ENCODE measurements at places on chromosomes 1 and 21.

DNA sequence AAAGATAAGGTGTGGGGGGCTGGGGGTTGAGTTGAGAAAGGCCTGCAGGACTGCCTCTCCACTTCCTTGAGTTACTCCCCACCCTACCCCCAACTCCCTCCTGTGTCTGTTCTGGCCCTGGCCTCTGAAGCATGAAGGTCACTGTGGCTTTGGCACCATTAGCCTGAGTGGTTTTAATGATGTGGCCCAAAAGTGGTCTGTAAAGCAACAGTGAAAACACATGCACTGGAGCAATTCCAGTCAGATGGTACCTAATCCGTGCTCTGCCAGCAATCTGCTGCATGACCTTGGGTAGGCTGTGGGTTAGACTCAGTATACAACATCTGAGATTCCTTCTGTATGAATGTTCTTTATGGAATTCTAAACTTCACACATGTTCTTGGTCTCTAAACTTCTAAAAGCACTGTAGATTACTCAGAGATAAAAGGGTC, 86.5 kb upstream of the ATP1A1 start:
- no peak for DNase-seq

DNA sequence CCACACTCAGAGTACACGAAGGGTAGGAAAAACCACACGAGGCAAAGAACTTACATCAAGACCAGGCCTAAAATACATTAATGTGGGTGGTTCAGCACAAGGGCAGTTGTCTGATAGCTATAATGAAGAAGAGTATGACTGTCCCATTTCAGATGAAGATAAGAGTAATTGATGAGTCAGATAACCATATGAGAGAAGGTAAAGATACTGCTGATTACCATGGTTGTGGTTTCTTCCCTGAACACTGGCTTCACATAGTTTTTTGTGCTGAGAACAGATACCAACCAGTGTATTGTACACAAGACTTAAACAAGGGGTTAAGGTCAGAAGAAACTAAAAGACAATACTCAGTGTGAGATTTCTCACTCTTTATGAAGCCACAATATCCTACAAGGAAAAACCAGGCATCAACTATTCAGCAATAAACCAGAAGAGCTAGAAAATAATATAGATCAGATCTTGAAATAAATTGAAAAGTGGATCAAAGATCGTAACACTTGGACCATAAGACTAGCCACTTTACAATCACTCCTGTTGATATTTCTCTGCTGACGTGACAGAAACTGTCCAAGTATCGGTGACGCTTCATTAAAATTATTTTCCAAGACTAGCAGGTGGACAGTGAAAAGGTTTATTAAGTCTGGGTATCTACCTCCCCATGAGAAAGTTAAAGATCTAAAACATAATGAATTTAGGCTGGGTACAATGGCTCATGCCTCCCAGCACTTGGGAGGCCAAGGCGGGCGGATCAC, 28.6 kb downstream of the PUM1 start:
- DNase-seq, result no peak

DNA sequence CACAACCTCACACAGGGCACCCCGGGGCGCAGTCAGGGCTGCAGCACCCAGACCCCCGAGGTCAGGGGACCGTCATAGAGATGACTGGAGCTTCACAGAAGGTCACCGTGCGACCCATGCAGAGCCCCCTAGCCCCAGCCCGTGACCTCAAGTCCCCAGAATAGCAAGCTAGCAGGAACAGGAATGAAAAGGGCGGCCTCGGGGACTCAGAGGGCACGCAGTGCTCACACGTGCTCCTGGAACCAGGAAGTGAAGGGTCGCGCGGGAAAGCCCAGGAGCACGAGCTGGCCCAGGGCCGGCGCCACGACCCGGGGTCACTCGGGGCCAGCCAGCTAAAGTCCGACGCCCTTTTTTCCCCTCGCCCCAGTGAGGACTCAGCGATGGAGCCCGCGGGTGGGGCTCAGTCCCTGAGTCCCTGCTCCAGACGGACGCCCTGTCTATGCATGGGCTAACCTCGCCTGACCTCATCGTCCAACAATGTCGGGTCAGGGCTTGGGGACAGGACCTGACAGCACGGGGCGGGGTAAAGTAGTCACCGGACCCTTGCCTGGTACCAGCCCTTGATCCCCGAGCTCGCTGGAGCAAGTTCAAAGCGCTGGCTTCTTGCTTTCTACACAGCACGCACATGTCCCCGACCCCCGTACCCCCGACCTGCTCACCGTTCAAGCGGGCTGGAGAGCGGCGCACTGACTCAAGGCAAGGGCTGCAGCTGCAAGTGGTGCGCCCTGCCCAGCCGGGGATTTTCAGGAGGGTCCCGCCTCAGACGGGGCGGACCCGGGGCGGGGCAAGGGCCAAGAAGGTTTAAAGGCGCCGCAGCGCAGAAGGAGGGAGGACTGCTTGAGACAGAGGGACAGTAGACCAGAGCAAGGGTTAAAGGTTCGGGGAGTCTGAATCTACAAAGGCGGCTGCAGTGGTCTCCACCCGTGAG, at the start of gene TAGLN2:
Gene TAGLN2, minus strand, starts transcription at position 717 of the 928 bp plus-strand sequence. CDS start 4,998 bp downstream, outside the sequence.
- DNase-seq, result peak; percentile 39

DNA sequence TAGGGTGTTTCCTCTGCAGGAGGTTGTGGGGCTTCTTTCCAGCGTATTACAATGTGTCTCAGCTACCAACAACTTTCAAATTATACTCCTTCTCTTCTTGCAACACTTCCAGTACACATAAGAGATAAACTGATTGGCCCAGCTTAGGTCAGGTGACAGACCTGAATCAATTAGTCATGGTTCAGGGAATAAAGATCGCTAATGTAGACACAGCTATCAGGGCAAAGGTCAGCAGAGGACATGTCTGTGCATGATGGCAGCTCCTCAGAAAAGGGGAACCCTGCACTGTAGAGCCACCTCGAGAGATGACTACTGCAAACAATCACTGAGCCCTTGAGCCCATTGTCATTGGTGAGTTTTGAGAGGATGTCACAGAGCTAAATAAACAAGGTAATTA, 36.8 kb upstream of the PKN2 start:
- no peak for DNase-seq

GRCh38 chr1:216064643-216065042, 358.6 kb downstream of the USH2A start:
- DNase-seq, result no peak

DNA sequence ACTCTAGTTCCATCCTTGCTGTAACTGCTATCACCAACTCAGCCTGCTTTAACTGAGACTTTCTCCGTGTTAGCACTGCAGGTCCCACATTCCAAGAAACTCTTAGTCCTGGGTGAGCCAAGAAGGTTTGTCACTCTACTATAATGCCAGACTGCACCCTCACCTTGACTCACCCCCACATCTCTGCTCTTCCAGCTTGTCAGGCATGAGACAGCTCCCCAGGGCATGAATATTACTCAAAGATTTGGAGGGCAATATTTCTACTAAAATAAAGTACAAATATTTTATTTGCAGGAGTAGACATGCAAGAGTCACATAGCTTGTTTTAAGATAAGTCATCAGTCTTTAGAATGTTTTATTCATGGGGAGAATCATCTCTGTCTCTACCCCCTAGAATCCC, 110.2 kb downstream of the MATN1 start:
- DNase-seq, result no peak

GRCh38 chr1:44594871-44595735, 79.2 kb downstream of the TMEM53 start:
- DNase-seq, result peak; percentile 64

- no peak for DNase-seq
These were observed 46.0 kb upstream of the IL12RB2 start for GRCh38 chr1:67261680-67262079.

DNA sequence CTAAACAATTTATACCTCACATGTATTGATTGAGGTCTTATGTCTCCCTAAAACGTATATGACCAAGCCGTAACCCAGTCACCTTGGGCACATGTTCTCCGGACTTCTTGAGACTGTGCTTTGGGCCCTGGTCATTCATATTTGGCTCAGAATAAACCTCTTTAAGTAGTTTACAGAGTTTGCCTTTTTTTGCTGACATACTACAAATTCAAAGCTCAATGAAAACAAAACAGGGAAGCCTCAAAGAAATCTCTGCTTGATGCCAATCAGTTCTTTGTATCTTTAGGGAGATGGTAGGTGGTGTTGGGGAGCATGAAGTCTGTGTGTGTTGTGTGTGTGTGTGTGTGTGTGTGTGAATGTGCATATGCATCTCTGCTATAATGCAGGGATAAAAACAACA, 247.0 kb downstream of the KCNJ6 start:
- no peak for DNase-seq

DNA sequence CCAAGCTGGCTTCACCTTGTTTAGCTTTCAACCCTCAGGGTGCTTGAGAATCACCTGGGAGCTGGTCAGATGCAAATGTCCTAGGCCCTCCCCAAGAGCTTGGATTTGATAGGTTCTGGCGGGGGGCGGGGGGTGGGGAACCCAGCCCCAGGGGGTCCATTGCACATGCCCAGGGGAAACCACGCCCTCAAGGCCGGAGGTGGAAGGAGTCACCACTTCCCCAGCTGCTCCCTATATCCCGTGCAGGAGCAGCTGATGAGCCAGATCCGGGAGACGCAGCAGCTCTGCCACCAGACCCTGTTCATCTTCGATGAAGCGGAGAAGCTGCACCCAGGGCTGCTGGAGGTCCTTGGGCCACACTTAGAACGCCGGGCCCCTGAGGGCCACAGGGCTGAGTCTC, 5.8 kb downstream of the TOR3A start:
- no peak for DNase-seq

GRCh38 chr1:228206582-228207351, 1.1 kb upstream of the OBSCN start:
- DNase-seq, result no peak

DNA sequence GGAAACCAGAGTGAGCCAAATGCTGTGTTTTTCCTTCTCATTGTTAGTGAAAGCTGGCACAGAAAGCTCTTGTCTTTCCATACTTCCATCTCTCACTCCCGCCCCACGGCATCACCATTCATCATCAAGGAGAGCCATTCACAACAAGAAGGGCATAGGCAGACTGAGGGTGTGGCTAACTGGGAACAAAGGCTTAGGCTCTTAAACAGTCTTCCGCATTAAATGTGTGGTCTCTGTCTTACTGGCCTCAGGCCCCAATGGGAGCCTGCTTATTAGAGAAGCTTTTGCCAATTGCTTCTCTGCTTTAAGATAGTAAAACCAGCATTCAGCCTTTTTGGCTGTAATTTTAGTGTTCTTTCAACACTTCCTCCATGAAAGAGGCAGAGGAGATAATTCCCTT, 51.4 kb downstream of the TNFSF18 start:
- DNase-seq, result no peak

DNA sequence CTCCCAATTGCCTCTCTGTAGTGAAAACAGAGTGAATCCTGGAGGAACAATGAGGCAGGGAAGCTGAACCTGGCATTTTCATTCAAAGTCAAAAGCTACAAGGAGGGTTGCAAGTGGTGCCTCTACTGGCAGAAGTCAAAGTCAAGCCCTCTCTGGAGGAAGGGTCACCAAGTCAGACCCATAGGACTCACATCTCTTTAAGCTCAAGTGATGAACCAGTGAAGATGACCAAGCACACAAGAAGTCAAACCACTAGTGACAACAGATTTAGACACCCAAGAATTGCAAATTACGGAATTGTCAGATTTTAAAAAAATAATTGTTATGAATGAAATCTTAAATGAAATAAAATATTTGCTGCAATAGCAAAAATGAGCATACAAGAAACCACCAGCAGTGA, 81.1 kb upstream of the ATP1B1 start:
- no peak for DNase-seq

- no peak for DNase-seq
These were observed 92.4 kb upstream of the GPR88 start for GRCh38 chr1:100445565-100445964.

DNA sequence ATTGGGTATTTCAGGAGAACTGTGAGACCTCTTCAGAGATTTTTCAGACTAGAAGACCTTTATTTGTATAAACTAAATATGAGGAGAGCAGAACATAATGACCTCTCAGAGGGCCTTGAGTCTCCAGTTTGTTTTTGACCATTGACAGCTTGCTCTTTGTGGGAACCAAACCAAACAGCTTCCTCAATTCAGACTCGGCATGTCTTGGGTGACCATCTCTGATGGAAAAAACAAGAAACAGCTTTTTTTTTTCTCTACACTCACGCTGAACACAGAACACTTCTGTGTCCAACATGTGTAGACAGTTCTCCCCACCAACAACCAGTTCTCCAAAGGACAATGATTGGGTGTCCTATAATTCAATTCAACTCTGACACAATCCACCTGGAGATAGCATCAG, 11.5 kb downstream of the ATP1A4 start:
- DNase-seq, result no peak

GRCh38 chr1:98931128-98931835, 73.4 kb downstream of the PLPPR5 start:
- DNase-seq, result no peak

- DNase-seq, result no peak
These were observed 8.2 kb downstream of the ZNF692 start for GRCh38 chr1:248850536-248851251.

- no peak for DNase-seq
These were observed 54.1 kb downstream of the ETS2 start for GRCh38 chr21:38859852-38860251.

DNA sequence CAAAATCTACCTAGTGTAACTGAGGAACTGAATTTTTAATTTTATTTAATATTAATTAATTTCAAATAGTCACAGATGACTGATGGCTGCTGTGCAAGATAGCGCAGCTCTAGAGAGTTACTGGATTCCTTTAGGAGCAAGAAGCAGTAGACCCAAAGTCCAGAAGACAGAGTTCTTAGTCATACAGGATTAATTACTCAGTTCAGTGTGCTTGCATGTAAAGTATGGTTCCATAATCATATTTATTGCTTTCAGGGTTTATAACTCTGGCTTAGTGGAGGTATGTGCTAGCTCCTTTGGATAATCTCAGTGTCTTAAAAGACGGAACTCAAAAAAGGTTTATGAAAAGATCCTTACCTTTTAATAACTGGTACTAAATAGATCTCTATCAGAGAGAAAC, 17.4 kb downstream of the CEPT1 start:
- DNase-seq, result no peak

GRCh38 chr1:109959974-109960744, 24.4 kb upstream of the AHCYL1 start:
- DNase-seq, result peak; percentile 87

GRCh38 chr1:40923511-40924020, 55.9 kb upstream of the CTPS1 start:
- DNase-seq, result no peak

GRCh38 chr1:29736582-29737188, 500.4 kb downstream of the PTPRU start:
- no peak for DNase-seq

- DNase-seq, result peak; percentile 97
These were observed at the start of the genes ANKRD34A and POLR3GL for GRCh38 chr1:145964328-145965118. TSS of gene ANKRD34A (minus strand) at chr1:145964575. CDS start at chr1:145961759, 2,816 bp downstream. TSS of gene POLR3GL (plus strand) at chr1:145964690. CDS start at chr1:145974866, 10,176 bp downstream.

- DNase-seq, result no peak
These were observed 177.0 kb downstream of the HS2ST1 start for GRCh38 chr1:87091425-87091824.

GRCh38 chr1:116167625-116168276, 56.6 kb downstream of the MAB21L3 start:
- DNase-seq, result no peak

GRCh38 chr1:165162671-165163241, 193.8 kb downstream of the LMX1A start:
- DNase-seq, result peak; percentile 60

Measured in NCI-H2081 (cell line).